NCI-H2227 treated with DMSO at 0.1 percent for 48 hours (cell line): ENCODE measurements at places on chromosomes 7 and 10.

DNA sequence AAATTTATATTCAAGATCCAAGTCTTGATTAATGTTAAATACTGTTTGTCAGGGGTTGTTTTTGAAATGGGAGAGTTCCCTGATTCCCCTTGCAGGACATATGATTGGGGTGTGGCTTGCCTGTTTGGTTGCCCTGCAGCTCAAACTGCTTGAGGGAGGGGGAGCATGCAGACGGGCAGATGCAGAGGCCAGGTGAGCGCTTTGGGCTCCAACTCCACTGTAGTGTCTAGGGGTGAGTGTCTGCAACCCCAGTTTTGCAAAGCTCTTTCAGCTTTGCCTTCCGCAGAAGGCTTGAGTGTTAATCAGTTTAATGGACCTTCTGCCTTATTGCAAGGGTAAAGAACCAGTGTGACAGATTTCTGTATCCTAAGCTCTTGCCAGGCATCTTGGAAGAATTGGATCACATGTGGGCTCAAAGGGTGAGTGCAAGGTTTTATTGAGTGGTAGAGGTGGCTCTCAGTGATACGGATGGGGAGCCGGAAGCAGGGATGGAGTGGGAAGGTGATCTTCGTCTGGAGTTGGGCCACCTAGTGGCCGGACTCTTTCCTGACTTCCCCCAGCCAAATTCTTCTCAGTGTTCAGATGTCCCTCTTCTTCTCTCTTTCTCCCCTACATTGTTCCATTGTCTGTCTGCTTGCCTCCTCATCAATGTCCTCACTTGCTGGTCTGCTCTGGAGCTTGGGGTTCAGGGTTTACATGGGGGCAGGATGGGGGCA is 479.7 kb downstream of the ATRNL1 start:
- DNase-seq: no peak

- no peak for DNase-seq
Measured at GRCh38 chr7:152579070-152579469, 96.9 kb downstream of the XRCC2 start.

DNA sequence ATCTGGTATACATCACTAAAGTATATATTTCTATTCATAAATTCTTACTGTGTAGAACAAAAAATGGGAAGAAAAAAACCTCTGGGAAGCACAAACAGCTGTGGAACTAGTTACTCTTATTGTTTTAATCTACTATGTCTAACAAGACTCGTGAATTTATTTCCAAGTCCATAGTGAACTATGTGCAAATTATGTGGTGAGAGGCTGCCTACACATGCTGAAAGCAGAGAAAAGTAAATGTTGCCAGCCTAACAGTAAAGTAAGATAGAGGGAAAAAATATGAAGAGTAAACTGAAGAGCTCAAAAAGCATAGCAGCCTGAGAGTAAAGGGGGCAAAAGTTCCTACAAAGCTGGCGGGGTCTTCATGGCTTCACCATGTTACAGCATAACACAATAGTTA is 3.0 kb downstream of the GDI2 start:
- no peak for DNase-seq

GRCh38 chr10:133359554-133359971 is 1.7 kb upstream of the FUOM start:
- peak; percentile 11 for DNase-seq

DNA sequence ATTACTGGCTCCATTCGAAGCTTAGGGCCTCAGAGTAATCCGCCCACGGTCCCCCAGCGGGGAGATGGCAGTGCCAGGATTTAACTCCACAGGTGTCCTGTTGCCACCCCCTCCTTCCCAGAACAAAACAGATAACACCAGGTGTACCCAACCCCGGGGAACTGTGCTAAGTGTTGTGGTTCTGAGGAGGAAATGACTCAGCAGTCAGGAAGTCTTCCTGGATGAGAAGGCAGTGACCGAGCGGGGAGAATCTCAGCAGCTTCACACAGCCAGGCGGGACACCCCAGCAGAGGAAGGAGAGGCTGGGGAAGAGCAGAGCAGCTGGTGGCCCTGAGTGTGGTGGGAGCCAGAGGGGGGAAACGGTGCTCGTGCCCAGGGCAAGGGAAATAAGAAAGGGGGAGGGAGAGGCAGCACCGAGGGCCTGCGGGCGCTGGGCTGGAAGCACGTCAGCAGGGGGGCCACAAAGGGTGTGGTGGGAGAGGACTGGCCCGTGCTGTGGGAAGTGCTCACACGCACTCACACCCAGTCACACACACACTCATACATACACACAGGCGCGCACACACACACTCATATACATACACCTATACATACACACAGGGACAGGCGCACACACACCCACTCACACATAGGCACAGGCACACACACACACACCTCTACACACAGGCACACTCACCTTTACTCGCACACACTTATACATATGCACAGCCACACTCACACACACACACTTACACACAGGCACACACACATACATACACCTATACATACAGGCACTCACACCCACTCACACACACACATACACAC is 59.8 kb upstream of the CHST15 start:
- DNase-seq: no peak

- DNase-seq: no peak
Measured at GRCh38 chr7:137687556-137688265, 159.1 kb downstream of the DGKI start.
